ENCODE measurements at places on chromosomes 11 and 22. TPM values are rescaled to one million over a fixed set of nuclear protein-coding genes. Genes with fewer than 3 reads are reported as not detected.

DNA sequence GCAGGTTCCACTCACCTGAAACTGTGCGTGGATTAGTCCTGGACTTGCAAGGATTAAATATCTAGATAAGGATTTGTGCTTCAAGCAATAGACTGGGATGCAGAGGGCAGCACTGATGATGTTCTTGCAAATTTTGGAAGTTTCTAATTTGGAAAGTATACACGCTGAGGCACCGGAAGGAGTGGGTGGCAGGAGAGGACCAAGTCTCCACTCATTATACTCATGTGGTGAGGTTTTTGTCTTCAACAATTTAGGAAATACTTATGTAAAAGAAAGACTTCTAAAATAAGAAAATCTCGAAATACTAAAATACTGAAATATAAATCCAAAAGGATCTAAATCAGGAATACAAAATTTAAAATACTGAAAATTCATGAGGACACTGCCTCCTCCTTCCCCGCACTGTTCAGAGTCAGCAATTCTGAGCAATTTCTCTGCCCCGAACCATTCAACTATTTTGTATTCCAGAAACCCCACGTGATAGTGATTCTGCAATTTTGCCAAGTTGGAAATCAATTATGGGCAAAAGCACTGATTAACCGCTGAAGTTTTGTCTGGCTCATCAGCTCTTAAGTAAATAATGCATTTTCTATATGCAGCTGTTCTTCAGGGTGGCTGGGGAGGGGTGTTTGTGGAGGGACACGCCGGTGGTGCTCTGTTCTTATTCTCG, 47.0 kb upstream of the CLMP start:
- DNase-seq, result no peak

DNA sequence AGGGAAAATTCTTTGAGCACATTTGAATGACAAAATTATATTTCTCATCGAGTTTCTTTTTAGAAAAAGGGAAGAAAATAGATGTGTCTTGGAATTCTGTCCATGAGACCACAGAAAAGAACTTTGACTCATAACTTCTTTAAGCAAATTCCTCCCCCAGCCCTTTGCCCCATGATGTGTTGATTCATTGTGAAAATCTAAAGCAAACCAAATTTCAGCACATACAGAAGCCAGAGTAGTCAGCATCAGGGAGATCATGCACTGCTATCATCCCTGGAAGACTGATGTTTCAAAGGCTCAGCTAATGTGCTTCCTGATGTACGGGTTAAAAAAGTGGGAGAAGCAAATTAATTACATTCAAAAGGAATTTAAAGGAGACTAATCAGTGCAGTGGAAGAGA, 159.7 kb downstream of the FAT3 start:
- no peak for DNase-seq

- DNase-seq, result no peak
These were observed 126.1 kb downstream of the DSCAML1 start for GRCh38 chr11:117670924-117671323.

SAC3D1 gene
- 50.6 TPM for total RNA-seq

GRCh38 chr22:30555282-30556210, 9.0 kb upstream of the SEC14L6 start:
- DNase-seq, result no peak

DNA sequence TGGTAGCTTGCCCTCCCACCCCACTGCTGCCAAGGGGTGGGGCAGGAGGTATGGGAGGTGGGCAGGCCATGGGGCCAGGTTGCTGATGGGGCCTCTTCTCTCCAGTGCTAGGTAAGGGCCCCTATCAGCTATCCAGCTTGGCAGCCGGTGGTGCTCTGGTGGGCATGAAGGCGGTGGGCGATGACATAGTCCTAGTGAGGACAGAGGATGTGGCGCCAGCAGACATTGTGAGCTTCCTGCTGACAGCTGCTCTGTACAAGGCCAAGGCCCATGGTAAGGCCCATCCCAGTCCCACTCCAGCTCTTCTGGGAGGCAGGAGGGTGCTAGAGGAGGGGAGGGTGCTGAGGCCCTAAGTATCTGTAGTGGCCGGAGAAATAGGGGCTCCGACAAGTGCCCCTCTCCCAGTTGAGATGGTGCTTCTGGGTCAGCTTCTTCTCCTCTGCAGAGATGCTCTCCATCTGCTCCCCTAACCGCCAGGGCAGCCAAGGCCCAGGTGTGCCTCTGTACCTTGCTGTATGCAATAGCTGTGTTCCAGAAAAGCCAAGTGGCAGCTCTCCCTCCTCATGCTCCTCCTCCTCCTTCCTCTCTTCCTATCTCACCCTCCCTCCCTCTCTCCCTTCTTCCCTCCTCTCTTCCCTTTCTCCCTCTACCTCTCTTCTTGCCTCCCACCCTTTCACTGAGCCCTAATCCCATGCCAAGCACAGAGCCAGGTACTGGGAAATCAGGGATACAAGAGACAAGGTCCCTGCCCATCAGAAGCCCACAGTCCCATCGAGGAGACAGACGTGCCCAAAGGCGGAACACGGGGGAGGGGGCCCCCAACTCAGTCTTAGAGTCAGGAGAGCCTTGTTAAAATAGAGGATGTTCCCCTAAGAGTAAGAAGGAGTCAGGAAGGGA, 55.3 kb downstream of the OTOG start:
- DNase-seq, result no peak

DNA sequence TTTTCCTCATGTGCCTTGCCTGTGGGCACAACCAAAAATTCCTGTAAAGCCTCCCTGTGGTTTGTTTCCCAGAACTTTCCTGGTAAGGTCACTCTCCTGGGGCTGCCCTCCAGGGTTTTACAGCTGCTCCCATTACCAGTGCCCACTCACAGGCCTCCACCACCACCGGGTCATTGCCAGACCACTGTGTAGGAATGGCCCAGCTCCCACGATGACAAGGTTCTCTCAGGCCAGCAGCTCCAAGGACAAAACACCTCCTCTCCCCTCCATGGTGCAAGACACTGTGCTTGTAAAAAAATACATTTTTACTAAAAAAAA, 96.1 kb upstream of the AKIP1 start:
- no peak for DNase-seq

DNA sequence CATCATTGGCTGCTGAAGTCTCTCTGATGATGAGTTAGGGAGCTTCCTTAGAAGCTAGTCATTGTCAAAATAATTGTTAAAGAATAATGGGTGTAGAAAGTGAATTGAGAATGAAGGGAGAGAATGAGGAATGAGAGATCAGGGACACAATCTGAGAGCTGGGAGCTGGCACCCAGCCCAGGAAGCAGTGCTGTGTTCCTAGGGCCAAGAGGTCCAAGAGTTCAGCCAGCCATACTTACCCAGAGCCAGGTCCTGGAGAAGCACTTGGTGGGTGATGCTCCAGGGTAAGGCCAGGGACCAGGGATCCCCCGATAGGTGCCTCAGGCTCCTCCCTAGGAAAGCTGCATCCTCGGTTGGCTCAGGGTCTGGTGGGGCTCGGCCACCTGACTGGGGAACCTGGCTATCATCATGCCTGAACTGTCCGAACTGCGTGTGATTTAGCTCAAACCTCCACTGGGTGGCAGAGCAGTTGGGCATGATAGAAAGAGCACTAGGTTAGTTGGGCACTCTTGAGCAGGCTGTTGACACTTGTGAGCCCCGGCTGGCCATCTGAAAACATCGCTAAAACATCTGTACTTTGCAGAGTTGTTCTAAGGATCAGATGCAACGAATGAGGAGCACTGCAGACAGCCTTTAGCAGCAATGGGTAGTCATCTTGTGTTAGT, 123.9 kb upstream of the NCAM1 start:
- DNase-seq, result no peak

DNA sequence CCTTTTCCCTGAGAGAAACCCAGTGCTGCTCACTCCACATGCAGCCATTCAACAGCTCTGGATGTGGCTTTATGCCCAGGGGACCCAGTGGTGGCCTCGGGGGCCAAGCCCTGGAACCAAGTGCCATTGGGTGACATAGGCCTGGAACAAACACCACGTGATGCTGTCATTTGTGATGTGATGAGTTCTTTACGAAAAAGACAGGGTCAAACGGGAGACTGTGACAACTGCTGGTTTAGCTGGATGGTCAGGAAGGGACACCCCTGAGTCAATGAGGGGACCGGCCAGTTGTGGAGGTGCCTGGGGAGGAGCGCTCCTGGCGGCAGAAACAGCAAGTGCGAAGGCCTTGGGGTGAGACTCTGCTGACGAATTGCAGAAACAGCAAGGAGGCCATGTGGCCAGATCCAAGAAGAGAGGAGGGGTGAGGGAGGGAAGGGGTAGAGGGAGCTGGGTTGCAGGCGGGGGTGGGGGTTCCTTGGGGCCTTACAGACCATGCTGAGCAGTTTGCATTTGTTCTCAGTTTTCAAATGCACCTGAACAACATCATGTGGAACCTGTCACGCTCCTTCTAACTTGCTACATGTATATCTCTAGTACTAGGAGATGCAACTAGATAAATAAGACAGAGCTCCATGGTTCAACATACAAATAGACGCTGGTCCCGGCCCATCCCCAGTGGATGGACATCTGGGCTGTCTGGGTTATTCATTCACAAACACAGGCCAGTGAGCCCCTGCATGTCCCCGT, 56.1 kb downstream of the IGLL5 start:
- no peak for DNase-seq

DNA sequence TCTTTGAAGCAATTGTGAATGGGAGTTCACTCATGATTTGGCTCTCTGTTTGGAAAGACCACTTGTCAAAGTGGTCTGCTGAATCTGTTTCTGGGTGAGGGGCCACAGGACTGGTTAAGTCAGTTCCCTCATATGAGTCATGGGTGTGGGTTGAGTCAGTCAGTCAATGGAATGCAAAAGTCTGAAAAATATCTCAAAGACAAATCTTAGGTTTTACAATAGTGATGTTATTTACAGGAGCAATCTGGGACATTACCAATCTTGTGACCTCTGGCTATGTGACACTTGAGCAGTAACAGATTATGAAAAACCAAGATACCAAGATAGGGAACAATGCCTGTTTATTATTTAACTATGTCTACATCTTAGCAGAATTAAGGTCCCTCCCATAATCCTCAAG, 311.6 kb downstream of the AASDHPPT start:
- DNase-seq, result peak; percentile 44

GRCh38 chr11:15412054-15412453, 297.3 kb downstream of the INSC start:
- DNase-seq, result peak; percentile 98

GRCh38 chr11:2138068-2138430, 1.1 kb downstream of the IGF2 start:
- no peak for DNase-seq

GRCh38 chr11:7436657-7437056, 48.6 kb upstream of the OLFML1 start:
- no peak for DNase-seq

DNA sequence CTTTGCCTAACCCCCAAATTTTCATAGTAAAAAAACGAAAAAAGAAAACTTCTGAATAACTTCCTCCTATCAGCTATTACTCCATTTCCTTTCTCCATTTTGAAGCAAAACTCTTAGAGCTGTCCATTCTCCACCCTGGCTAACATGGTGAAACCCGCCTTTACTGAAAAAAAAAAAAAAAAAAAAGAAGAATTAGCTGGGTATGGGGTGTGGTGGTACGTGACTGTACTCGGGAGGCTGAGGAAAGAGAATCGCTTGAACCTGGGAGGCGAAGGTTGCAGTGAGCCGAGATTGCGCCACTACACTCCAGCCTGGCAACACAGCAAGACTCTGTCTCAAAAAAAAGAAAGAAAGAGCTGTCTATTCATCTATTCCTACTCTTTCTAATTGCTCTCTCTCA, 11.3 kb upstream of the NXF1 start:
- DNase-seq, result no peak

DNA sequence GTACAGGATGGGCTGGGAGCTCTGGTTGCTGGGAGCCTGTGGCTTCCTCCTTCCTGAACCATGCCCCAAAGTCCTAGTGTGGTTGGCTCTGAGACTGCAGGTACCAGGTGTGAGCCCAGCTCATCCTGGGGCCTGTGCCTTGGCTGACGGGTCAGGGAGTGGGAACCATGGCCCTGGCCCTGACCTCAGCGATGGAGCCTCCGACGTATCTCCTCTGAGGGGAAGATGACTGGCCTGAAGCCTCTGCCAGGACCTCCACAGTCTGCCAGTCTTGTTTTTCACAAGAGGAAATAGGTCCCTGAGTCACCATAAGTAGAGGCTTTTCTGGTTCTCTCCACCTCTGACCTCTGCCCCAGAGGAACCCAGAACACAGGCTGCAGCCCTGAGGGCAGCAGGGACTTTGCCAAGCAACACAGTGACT, 3.4 kb downstream of the RCE1 start:
- DNase-seq, result no peak

- DNase-seq, result no peak
These were observed 73.0 kb downstream of the MICAL3 start for GRCh38 chr22:17951315-17951714.

Data from epithelial cell of proximal tubule (primary cell).